ENCODE measurements at places on chromosomes 11 and 22.

DNA sequence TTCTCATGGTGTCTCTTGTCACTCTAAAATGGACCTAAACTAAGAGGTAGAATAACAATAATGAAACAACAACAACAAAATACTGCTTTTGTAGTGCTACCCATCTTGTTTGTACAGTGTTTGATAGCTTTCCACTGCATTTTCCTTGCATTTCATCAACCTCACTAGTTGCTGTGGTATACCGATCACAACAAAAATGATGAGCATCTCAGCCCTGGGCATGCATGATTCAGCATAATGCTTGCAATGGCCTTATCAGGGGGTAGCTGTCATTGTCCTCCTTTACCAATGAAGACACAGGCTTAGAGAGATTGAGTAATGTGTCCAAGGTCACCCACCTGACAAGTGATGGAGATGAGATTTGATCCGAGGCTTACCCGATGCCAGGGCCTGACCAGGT is 682.5 kb downstream of the NTM start:
- no peak for DNase-seq

DNA sequence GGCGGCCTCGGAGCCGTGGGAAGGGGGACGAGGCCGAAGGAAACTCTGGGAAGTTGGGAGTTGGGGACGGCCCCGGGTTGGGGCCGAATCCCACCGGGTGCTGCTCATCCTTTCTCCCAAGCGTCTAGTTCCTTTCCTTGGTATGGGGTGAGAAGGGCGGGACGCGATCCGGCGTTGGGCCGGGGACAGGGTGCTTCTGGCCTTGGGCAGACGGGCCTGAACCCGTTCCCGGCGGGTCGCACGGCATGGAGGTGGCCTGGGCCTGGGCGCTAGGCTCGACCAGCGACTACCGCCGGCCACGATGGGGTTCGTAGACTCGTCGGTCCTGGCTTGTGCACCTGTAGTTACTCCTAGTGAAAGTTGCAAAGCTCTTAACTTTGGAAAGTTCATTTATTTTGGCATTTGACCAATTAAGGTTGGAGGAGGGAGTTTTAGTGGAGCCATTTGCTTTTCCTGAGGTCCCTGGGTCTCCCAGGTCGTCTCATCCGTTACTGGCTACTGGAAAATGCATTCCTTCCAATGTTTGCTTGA is 1.0 kb downstream of the SYT9 start:
- DNase-seq = no peak

DNA sequence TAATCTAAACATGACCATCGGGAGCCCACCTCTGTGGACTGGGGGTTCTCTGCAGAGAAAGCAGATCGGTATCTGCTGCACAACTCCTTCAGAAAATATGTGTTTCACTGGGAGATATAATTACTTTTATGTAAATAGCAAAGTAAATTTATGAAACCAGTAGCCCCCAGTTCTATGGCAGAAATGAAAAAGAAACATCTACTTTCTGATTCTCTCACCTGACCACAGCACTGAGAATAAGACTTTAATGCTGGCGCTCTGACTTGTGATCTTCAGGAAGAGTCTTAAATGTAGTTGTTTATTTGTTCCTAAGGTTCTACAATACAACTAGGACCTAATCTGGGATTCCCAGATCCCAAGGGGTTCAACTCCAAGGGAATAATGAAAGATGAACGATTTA is 518.0 kb downstream of the DLG2 start:
- DNase-seq = no peak

- no peak for DNase-seq
These were observed 107.0 kb downstream of the CTTN start for GRCh38 chr11:70505331-70505731.

DNA sequence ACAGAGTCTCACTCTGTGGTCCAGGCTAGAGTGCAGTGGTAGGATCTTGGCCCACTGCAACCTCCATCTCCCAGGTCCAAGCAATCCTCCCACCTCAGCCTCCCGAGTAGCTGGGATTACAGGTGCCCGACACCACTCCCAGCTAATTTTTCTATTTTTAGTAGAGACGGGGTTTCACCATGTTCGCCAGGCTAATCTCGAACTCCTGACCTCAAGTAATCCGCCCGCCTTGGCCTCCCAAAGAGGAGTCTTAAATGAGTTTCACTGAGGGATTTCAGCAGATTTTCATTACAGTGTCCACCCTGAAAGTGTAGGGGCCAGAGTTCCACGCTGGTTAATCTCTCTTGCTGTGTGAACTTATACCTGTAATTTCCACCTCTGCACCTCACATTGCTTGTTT is 412 bp upstream of the RPS3 start:
- DNase-seq = no peak

GRCh38 chr11:34976496-34977088 is 60.2 kb downstream of the PDHX start:
- no peak for DNase-seq

GRCh38 chr22:46902998-46903916 is 140.8 kb downstream of the TBC1D22A start:
- no peak for DNase-seq

DNA sequence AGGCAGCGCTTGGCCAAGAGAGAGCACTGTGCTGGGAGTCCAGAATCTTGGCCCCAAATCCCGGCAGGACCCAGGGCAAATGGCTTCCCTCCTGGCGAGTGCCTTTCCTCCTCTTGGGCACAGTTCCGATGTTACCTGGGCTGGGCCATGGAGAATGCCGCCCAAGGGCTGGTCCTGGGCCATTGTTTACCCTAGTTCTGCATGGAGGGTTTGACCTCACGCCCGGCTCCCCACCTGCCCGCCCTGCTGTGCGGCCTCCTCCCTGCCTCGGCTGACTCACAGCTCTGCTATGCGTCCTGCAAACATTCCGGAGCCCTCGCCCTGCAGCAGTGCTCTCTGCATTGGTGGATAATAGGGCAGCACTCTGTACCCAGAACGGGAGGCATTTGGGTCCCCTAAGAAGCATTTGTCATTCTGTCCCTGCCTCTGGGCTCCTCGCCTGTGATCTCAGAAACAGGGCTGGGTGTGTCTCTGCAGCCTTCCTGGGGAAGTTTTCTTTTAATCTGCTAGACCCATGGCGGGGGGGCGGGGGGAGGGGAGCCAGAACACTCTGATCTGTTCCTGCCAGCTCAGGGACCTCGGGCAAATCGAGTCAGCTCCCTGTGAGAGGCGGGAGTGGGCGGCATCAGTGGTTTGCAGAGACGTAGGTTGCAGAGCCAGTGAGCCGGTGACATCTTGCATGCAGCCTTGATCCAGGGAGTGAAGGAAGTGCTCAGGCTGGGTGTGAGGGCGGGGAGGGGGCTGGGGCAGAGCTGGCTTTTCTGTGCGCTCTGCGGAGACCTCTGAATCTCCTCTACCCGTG is 32.9 kb upstream of the SMIM38 start:
- peak; percentile 40 for DNase-seq

DNA sequence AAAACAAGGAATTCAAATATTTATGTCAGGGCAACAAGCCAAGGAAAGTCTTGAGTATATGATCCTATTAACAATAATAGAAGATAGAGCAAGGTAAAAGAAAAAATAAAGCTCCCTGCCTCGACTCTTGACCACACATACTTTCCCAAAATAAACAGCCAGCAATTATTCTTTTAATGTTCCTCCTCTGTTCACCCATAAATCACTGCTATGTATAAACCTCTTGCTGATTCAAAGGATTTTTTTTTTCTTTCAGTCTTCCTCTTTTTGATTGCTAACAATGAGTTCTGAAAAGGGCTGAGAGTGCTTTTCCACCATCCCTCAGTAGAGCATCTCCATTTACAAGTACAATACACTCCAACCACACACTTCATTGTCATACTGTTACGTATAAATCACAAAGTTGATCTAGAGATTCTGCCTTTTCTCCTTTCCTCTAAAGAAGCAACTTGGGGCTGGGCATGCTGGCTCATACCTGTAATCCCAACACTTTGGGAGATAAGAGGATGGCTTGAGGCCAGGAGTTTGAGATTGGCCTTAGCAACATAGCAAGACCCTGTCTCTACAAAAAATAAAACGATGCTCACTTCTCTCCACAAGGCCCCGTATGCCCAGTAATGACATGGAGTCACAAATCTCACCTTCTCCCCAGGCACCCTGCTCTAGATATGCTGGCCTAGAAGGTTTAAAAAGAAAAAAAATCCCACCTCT is 24.0 kb downstream of the RAB30 start:
- no peak for DNase-seq

DNA sequence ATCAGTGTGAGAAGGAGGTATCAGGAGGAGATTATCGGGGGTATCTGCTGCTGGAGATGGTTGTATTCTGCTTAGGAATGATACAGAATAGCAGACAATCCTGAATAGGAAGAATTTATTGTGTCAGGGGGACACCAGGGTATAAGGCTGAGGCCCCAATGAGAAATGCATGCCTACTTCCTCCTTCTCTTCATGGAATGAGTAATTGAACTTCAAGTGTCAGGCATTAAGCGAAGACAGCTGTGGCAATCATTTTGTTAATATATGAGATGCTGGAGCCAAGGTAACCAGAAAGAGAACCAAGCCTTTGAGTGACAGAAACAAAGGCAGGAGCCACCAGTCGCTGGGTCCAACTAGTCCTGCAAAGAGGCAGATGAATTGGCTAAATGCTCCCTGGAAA is 49.1 kb downstream of the KIRREL3 start:
- DNase-seq = no peak

GRCh38 chr11:1831338-1832210 is 3.2 kb upstream of the SYT8 start:
- DNase-seq = no peak

- DNase-seq = no peak
These were observed 32.8 kb downstream of the MS4A2 start for GRCh38 chr11:60121264-60121663.

DNA sequence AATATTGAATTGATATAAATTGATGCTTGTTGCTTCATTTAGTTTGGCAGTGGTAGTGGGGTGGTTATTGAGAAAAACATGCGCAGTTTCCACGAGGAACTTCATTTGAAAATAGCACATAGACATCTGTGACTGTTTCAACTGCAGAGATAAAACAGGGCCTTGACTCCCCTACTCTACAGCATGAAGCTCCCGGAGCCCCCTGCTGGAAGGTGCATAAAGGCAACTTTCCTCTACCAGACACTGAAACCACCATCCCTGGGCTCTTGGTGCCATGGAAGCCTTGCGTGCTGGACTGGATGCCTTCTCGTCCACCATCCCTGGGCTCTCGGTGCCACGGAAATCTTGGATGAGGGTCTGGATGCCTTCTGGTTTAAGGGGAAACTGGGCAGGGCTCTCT is 195.9 kb downstream of the CSNK2A3 start:
- no peak for DNase-seq

GRCh38 chr11:47051217-47051616 is 114.7 kb downstream of the CSTPP1 start:
- no peak for DNase-seq

DNA sequence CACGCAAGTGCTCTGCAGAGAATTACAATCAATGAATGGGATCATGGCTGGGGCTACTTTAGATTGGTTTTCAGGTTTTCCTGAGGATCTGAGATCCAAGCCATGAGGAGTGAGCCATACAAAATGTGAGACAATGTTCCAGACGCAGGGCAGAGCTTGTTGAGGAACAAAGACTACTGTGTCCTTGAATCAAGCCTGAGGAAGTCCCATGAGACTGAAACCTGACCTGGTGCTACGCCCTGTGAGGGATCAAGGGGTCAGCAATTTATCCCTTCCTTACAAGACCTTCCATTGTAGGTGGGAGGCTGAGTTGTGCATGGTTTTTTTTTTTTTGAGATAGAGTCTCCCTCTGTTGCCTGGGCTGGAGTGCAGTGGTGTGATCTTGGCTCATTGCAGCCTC is 2.1 kb downstream of the INCENP start:
- no peak for DNase-seq

GRCh38 chr11:110808248-110808647 is 96.0 kb upstream of the ARHGAP20 start:
- DNase-seq = no peak

DNA sequence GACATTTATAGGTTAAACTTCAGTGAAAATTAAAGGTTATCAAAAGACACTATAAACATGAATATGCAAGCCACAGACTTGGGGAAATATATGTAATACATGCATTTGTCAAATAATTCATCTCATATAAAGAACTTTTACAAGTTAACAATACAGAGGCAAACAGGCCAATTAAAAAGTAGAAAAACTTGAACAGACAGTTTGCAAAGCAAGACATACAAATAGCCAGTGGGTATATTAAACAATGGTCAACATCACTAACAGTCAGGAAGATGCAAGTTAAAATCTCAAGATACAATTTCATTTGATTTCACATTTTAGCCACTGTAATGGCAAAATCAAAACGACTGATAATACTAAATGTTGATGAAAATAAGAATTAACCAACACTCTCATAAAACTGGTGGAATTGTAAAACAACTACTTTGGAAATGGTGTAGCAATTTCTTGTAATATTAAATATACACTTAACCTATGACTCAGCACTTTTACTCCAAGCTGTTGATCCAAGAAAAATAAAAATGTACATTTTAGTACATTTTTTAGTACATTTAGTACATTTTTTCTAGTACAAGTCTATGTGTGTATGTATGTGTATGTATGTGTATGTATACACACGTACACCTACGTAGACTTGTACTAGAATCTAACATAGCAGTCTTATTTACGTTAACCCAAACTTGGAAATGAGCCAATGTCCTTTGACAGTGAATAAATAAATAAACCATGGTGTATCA is 62.8 kb downstream of the LRRC74B start:
- no peak for DNase-seq

GRCh38 chr11:2318707-2319106 is 16.9 kb downstream of the TSPAN32 start:
- DNase-seq = no peak

DNA sequence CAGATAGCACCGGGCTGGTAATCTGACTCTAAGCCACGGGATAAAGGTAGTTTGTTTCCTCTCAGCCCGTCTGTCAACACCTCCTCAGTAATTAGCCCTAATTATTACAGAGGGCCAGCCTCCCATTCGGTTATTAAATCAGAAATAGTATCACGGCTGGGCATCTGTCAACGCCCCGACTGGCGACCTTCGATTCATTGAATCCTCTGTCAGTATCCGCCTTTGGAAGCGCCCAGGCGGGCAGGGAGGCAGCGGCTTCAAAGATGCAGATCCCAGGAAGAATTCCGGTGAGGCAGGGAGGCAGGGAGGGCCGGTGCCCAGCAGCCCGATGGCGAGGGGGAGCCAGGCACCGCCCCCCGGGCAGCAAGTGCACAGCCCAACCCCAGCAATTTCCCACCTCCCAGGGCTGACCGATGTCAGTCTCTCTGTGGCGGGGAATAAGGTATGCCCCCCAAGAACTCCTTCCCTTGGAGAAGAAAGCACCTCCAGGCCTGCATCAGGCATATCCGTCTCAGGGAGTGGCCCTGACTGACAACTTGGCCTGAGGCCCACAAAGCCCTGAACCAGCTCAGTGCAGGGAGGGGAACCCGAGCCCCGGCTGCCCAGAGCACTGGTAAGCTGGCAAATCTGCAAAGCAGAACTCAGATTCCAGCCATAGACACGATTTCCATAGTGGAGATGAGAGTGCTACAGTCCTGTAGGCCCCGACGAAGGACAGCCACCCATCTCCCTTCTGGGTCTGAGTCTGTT is 11.4 kb downstream of the GNB1L start:
- no peak for DNase-seq

- no peak for DNase-seq
These were observed 15.9 kb downstream of the SMIM38 start for GRCh38 chr11:69171476-69172240.

- no peak for DNase-seq
These were observed 15.7 kb downstream of the SPATA19 start for GRCh38 chr11:133829566-133829965.

GRCh38 chr22:19167106-19167869 is 11.2 kb downstream of the SLC25A1 start:
- DNase-seq = no peak

Measured in stimulated activated CD8-positive, alpha-beta memory T cell treated with anti-CD3 and anti-CD28 coated beads, Interleukin-7, amount 100 ng/mL, for 24 hours (primary cell).